ENCODE measurements at places on chromosomes 3 and 15.

GRCh38 chr15:58015565-58015964 is 49.9 kb downstream of the ALDH1A2 start:
- DNase-seq = no peak

- no peak for DNase-seq
These were observed 60.4 kb downstream of the CACNA2D2 start for GRCh38 chr3:50442945-50443579.

- no peak for DNase-seq
These were observed 48.9 kb downstream of the RASGRF1 start for GRCh38 chr15:79041601-79042168.

- no peak for DNase-seq
These were observed 102.6 kb upstream of the SLC6A6 start for GRCh38 chr3:14299767-14300166.

GRCh38 chr3:66463054-66463631 is 37.7 kb downstream of the LRIG1 start:
- DNase-seq = no peak

GRCh38 chr3:45778761-45779201 is 17.6 kb downstream of the SLC6A20 start:
- no peak for DNase-seq

- no peak for DNase-seq
These were observed 31.7 kb downstream of the HES1 start for GRCh38 chr3:194167480-194168282.

- no peak for DNase-seq
These were observed 227.8 kb downstream of the TBC1D5 start for GRCh38 chr3:17514597-17514996.

DNA sequence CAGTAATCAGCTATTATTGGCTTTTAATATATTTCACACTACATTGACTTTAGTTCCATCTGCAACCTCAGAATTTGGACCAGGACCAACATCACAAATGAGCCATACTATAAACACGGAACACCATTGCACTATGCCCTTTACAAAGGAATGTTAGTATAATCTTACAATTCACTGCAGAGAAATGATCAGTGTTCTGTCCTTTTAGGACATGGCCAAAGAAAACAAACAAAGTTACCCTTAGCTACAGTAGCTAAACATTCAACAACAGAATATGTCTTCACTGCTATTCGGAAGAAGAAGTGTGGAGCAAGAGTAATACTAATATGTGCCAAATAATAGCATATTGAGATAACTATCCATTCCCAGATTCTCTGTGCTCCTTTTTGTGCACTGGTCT is 90.4 kb downstream of the NAALADL2 start:
- no peak for DNase-seq

- no peak for DNase-seq
These were observed 16.4 kb downstream of the ESYT3 start for GRCh38 chr3:138450704-138451424.

DNA sequence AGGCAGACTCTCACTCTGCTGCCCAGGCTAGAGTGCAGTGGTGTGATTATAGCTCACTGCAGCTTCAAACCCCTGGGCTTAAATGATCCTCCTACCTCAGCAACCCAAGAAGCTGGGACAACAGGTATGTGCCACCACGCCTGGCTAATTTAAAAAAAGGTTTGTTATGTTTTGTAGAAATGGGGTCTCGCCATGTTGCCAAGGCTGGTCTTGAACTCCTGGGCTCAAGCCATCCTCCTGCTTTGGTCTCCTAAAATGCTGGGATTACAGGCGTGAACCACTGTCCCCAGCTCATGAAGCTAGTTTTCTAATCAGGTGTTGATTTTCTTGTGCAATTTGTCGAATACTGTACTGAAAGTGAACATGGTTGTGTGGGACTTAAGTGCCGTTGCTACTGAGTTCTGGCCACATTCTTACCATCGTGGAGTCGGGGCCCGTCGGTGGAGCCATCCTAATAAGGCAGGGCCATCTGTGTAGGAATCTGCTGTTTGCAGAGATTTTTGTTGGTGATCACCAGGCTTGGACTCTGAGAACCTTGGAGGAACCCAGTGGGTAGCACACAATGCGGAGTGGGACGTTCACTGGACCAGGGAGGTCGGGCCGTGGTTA is 193.2 kb downstream of the GOLGA6L6 start:
- no peak for DNase-seq

GRCh38 chr15:21261965-21262850 is 178.1 kb downstream of the POTEB3 start:
- no peak for DNase-seq

GRCh38 chr15:72389231-72389630 is 8.9 kb upstream of the TMEM202 start:
- DNase-seq = no peak

- DNase-seq = no peak
These were observed 16.5 kb upstream of the FGF7 start for GRCh38 chr15:49406352-49407118.

DNA sequence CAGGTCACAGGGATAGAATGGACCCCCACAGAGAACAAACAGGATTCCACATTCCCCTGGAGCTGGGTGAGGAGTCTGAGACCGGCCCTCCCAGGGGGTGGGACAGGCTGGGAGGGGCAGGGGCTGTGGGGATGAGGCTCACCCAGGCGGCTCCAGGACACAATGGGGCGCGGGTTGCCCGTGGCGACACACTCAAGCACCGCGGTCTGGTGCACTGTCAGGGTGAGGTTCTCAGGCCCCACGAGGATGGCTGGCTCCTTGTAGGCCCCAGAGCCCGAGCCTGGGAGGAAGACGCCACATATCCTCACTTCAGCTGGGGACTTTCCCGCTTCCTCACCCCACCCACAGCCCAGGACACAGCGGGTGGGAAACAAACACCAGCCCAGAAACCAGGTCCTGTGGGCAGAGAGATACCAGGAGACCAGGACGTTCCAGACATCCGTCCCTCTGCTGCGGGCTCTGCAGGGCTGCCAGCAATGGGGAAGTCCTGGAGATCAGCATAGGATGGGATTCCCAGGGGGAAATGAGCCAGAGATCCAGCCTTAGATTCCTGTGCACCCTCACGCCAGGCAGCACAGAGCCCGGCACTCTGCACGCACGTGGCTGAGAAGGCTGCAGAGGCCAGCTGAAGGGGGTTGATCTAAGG is 30.2 kb downstream of the RNU5B-1 start:
- DNase-seq = peak; percentile 74

DNA sequence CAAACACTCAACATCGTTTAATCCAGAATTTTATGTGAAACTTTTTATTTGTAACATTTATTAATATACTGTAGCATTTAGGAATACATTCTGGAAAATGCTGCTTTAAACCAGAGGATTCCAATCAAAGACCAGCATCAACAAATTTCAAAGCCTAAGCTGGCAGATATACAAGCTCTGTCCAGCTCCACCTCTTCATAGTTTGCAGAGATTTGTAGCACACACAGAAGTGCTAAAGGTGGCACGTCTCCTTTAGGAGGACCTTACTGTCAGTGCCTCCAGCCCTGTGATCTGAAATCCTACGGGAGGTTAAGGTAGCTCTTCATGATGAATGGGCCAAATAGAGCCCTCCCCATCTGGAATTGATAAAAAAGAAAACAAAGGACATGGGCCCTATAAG is 329.7 kb upstream of the NECTIN3 start:
- DNase-seq = no peak

DNA sequence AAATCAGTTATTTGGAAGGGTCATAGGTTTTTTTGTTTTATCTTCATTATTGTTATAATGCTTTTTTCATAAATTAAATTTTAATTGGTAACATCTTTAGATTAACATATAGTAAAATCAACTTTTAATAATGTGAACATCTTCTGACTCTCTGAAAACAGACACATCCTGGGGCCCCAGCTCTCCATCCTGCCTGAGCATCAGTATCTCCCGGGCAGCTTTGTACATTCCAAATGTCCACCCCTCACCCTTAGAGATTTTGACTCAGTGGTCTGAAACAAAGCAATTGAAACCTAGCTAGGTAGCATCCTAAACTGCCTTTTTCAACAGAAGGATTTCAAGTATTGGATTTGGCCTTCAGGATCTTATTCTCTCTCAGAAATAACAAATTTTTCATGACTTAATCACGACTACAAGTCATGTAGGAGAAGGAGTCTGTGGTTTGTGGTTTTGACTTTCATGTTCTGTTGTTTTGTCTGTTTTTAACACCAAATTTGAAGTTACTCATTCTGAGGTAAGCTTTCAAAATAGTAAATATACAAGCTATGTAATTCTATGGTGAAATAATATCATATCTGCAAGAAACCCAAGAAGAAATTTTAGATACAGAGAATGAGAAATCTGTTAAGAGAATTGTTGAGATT is 147.3 kb upstream of the UBE2E2 start:
- DNase-seq = no peak

GRCh38 chr3:177816667-177817208 is 619.5 kb upstream of the TBL1XR1 start:
- DNase-seq = no peak

DNA sequence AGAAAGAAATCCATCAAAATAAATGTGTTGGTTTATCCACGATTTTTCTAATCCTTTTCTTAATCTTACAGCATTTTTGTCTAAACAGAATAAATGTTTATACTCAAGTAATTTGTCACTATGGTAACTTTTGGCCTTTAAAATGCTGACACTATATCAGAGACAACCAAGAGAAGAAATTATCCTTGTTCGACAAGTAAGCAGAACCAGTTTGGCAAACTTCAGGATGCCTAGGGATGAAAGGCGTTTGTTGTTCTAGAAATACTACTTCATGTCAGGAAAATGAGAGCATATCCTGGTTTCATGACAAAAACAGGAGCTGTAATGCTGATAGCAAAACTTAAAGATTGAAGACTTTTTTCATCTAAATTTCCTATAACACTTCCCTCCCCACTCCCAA is 308.0 kb upstream of the ATP11B start:
- no peak for DNase-seq

GRCh38 chr3:16825617-16826204 is 59.0 kb upstream of the PLCL2 start:
- DNase-seq = no peak

- no peak for DNase-seq
These were observed 105.1 kb upstream of the ETV5 start for GRCh38 chr3:186213946-186214345.

- peak; percentile 62 for DNase-seq
These were observed 1.3 kb downstream of the FRMD5 start for GRCh38 chr15:44193651-44194322.

- no peak for DNase-seq
These were observed 43.1 kb downstream of the IGF2BP2 start for GRCh38 chr3:185781759-185782158.

- no peak for DNase-seq
These were observed 107.8 kb downstream of the MYRIP start for GRCh38 chr3:39917065-39917773.

DNA sequence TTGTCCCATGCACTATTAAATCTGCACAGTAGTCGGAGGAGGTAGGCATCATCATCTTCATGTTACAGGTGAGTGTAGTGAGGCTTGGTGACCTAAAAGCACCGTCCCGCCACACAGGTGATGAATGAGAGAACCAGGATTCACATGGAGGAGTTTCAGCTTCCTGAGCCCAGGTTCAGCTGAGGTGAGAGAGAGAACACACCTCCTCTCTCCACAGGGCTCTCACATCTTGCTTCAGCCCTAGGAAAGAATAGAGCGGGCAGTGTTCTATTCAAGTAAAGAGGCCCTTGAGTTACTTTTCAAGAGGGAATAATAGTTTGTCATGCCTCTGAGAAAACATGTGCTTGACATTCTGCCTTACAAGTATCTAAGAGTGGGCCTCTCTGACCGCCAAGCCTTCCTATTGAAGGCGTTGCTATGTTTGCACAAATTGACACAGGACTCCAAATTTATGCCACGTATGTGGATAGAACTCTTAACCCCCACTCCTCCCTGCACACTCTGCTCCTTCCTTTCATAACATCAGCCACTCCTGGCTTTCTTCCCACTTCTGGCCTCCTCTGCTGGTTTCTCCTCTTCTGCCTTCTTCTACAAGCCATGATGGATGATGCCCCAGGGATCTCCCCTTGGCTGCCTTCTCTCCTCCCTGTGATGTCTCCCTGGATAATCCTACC is 138.3 kb upstream of the ABHD17C start:
- DNase-seq = no peak

DNA sequence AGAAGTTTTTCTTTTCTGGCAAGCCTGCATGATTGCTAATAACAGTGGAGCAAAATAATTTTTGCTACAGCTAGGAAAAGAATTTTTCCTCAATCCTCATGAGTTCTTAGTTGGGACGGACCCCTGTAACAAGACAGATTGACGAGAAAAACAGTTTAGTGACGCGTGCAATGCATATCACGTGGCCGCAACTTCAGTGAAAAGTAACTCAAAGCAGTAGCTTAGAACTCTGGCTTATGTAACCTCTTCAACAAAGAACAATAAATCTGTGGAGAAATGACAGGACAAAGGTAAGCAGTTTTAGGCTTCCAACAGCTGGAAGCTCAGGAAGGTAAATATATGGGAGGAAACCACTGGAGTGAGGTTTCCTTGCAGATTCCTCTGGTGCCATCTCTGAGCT is 19.7 kb downstream of the FAM107A start:
- DNase-seq = no peak
